Activated CD8-positive, alpha-beta memory T cell treated with anti-CD3 and anti-CD28 coated beads, Interleukin-2, amount 10 ng/mL, durations not matched to agents 7 days and 5 days (primary cell): ENCODE measurements at places on chromosomes 11 and 22.

GRCh38 chr11:134330611-134331353, 1.0 kb upstream of the GLB1L2 start:
- peaks cover 37% of the 10 kb centered on the region for H3K27me3 ChIP-seq
- no peaks in the 10 kb centered on the region for H3K36me3 ChIP-seq
- DNase-seq: no peak
- no peak overlapping the region for H3K27ac ChIP-seq
- peaks cover 7% of the 10 kb centered on the region for H3K4me1 ChIP-seq

GRCh38 chr22:41178425-41178975, 26.6 kb upstream of the L3MBTL2 start:
- no peak overlapping the region for H3K4me3 ChIP-seq
- no peak overlapping the region for H3K27ac ChIP-seq
- H3K4me1 ChIP-seq: peaks cover 6% of the 10 kb centered on the region
- peaks cover 48% of the 10 kb centered on the region for H3K36me3 ChIP-seq

GRCh38 chr11:105937738-105938137, 84.3 kb downstream of the MSANTD4 start:
- no peaks in the 10 kb centered on the region for H3K27me3 ChIP-seq
- no peaks in the 10 kb centered on the region for H3K36me3 ChIP-seq
- H3K4me3 ChIP-seq: no peak overlapping the region

GRCh38 chr11:35305670-35306382, 113.5 kb downstream of the SLC1A2 start:
- no peaks in the 10 kb centered on the region for H3K27me3 ChIP-seq
- H3K27ac ChIP-seq: no peak overlapping the region

- H3K4me1 ChIP-seq: peaks cover 9% of the 10 kb centered on the region
- H3K4me3 ChIP-seq: peak overlapping the region; percentile 60
- no peak for DNase-seq
- H3K27ac ChIP-seq: no peak overlapping the region
- peaks cover 29% of the 10 kb centered on the region for H3K27me3 ChIP-seq
These were observed 580 bp downstream of the DTX4 start for GRCh38 chr11:59172345-59173079.

- H3K27ac ChIP-seq: peak overlapping the region; percentile 30
- H3K36me3 ChIP-seq: peaks cover 1% of the 10 kb centered on the region
- H3K4me1 ChIP-seq: peaks cover 6% of the 10 kb centered on the region
- H3K4me3 ChIP-seq: no peak overlapping the region
These were observed 311 bp downstream of the APBB1 start for GRCh38 chr11:6418557-6419008.

- no peak for DNase-seq
- no peaks in the 10 kb centered on the region for H3K27me3 ChIP-seq
- no peak overlapping the region for H3K27ac ChIP-seq
- H3K4me1 ChIP-seq: peaks cover 63% of the 10 kb centered on the region
- no peak overlapping the region for H3K4me3 ChIP-seq
These were observed 14.5 kb downstream of the SCGB1A1 start for GRCh38 chr11:62433141-62433903.
